Mucosa of descending colon (tissue), 3 donors: ENCODE measurements at places on chromosomes 4 and X.

DNA sequence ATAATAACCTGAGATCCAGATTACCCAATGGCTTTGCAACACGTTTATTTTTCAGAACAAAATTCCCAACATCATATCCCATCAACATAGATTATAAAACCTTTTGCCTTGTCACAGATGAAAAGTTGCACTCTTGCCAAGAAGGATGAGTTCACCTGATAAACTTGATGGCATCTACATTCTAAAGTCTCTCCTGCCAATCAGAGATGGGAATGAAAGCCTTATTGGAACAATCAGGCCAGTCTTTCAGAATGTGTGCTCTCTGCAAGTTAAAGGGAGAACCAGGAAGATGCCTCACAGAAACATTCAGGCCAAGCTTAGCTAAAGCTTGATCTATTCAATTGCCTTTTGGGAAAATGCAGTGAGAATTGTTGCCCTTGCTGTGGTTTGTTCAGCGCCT lies 1.3 kb downstream of the LPAR4 start:
- no peak for DNase-seq

- DNase-seq, result no peak
Measured at GRCh38 chr4:128565054-128565453, 244.4 kb upstream of the JADE1 start.

- DNase-seq, result no peak
Measured at GRCh38 chr4:161554372-161554990, 609.3 kb downstream of the FSTL5 start.

GRCh38 chr4:23327120-23327519 lies 562.7 kb downstream of the PPARGC1A start:
- DNase-seq, result no peak

GRCh38 chr4:152630324-152630723 lies 49.5 kb downstream of the TMEM154 start:
- no peak for DNase-seq

- no peak for DNase-seq
Measured at GRCh38 chr4:123419885-123420755, 23.5 kb downstream of the SPRY1 start.

DNA sequence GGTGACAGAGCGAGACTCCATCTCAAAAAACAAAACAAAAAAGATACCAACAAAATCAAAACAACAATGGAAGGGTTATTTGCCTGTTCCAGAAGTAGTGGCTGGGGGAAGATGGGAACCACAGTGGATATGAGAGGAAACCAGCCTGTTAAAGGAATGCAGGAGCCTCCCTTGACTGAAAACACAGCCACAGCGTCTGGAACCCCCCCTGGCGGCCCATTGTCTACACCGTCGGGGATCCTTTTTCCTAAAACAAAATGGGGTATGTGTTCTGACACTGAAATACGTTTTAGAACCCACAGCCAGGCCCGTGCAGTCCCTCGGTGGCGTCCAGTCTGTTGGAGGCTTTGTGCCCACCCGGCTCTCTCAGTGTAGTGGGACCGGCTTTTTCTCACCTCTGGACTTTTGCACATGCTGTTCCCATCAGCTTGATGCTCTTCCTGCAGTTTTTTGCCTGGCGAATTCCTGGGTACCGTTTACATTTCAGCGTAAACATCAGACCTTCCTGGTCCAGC lies 19.6 kb downstream of the PIGG start:
- no peak for DNase-seq

- no peak for DNase-seq
Measured at GRCh38 chr4:149077181-149077580, 635.0 kb upstream of the NR3C2 start.

DNA sequence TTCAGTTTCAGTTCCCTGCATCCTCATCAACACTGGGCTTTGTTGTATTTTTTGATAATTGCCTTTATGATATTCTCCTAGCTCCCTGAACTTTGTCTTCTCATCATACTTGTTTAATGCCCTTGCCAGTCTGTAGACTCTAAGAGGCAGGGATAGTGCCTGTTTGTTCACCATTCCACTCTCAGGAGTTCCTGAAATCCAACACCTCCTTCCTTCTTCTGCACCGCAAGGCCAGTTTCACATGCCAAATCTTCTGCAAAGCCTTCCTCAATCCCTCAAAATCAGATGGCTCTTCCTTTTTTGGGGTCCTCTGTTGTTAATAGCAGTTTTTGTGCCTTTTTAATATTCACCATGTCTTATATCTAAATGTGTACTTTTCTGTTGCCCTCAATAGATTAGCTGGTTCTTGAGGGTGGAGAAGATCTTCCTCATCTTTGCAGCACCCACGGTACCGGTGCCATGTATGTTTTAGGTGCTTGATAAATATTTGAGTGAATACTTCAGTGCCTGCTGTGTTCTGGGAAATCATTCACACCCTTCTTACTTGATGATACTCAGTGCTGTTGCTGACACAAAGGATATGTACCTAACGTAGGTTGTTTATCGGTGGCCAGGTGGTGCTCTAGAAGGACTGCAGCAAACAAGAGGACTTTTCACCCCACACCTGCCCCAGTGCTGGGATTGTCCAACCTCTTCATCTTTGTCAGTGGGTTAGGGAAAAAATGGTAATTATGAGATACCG lies 85.3 kb upstream of the LIMCH1 start:
- DNase-seq, result no peak

- DNase-seq, result no peak
Measured at GRCh38 chr4:29861307-29861706, 858.9 kb upstream of the PCDH7 start.
